ENCODE measurements at places on chromosomes 7 and 10.

- no peak for DNase-seq
Measured at GRCh38 chr7:143237366-143237765, 15.5 kb downstream of the TAS2R40 start.

DNA sequence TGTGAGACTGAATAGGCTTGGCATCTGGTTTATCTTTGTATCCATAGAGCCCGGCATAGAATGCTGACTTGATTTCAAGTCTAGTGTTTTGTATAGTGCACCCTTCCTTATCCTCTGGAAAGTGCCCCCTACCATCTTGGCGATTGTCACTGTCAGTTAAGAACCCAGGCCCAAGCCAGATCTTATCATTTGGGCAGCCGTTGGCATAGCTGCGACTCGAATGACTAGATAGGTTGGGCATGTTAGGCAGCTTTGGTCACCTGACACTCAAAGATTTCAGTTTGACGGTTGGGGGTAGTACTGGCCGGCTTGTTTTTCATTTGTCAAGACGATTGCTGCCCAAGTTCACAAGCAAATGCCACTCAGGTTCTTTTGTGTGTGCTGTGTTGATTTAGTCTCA lies 6.6 kb downstream of the NIPSNAP2 start:
- DNase-seq = no peak

DNA sequence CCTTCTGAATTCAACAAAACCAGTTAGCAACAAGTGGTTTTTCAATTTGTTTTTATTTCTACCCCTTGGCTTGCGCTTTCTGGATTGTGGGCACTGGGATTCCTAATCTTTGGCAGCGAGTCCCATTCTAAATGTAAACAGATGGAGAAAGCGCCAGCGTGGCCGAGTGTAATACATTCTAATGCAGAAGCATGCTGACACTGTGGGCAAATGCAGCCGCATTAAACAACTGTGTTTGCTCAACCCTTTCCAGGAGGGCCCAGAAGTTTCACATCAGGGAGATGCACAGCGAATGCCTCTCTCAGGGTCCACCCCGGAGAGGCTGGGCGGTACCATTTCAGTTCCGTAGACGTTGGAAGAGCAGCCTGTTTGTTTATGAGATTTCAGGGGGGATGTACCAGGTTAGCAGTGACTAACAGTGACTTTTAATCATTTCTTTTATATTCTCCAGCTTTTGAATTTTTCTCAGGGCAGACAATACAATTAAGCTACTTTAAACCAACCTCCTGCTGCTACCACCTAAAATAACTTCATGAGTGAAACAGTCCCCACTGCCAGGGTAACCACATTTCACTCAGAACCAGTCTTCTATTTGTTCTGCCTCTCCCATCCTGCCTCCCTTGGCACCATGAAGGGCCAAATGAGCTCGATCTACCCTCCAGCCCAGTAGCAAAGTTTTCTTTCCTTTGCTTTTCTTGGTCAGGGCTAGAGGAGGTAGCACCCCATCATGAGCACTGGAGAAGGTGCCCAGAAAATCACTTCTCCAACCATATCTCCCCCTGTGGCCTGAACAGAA lies 164.2 kb upstream of the ITGB1 start:
- DNase-seq = no peak

DNA sequence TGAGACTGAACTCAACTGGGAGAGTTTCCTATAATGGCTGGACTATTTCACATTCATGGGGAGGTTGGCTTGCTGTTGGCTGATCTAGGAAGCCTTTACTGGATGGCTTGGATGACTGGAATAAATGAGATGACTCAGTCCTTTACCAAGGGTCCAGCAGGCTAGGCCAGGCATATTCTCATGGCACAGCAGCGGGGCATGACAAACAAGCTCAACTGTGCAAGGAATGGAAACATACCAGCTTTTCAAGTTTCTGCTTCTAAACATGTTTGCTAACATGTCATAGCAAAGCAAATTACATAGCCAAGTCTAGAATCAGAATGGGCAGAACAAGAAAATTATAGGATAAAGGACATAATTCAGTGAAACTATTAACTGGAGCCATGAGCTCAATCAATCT lies 46.8 kb upstream of the CRTAC1 start:
- DNase-seq = no peak

- no peak for DNase-seq
Measured at GRCh38 chr10:32938554-32939061, 19.4 kb downstream of the ITGB1 start.

DNA sequence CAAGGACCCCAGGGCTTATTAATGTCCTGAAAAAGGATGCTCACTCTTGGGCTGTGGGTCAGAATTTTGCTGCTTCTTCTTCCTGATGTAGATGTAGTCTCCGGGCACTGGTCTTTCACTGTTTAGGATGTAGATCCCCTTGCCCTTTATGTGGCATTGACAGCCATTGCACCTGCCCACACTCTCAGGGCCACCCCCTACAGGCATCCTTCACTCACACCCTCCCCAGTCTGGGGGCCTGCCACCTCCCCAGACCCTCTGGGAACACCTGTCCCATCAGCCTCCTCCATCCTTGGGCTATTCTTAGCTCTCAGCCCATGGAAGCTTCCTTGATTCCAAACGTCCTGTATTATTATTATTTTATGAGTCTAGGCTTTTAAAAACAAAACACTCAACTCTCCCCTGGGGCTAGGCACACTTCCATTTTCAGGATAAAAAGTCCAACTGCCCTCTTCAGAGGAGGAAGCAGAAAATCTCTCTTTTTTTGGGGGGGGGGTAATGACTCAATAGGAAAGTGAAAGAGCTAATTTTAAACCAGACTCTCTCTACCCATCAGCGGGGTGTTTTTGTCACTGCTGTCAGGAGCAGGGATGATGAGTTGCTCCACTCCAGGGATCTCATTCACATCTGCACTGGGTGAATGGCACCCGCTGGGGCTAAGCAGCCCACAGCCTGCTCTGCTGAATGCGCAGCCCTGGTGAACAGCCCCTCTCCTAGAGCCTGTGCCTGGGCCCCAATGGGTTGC lies 11.5 kb upstream of the KLRG2 start:
- no peak for DNase-seq

GRCh38 chr10:88989824-88990383 lies 694 bp upstream of the FAS start:
- peak; percentile 81 for DNase-seq

DNA sequence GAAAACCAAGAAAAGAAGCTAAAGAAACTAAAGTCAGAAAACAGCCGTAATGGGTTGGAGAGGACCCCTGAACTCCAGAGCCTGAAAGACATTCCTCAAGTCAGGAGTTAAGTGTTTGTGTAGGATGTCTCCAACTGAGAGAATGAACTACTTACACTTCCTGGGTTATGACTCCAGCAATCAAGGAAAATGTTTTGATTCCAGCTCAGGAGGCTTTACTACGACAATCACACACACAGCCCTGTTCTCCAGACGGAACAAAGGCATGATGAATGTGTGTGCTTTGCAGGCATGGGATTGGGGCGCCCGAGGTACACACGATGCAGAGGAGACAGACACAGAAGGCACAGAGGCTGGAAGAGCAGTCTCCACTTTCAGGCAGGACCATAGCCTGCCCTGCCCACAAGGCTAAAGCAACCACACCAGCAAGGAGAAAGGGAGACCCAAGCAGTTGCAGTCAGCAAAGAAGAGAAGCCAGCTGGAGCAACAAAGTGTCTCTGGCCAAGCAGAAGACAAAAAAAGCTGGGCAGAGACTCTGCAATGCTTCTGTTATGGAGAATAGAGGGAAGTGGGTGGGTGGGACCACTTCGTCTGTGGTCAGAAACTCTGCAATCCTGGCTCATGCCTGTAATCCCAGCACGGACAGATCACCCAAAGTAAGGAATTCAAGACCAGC lies 89.1 kb downstream of the GRB10 start:
- DNase-seq = no peak

GRCh38 chr7:79452032-79452494 lies 1.4 kb downstream of the MAGI2 start:
- DNase-seq = peak; percentile 92

GRCh38 chr10:127834221-127834620 lies 58.5 kb downstream of the CLRN3 start:
- DNase-seq = no peak

- no peak for DNase-seq
Measured at GRCh38 chr10:58177362-58177947, 90.2 kb downstream of the IPMK start.

- DNase-seq = no peak
Measured at GRCh38 chr10:15222511-15222910, 54.0 kb upstream of the NMT2 start.

GRCh38 chr10:79402625-79402946 lies 42.8 kb downstream of the ZCCHC24 start:
- peak; percentile 30 for DNase-seq

GRCh38 chr7:138304071-138304320 lies 156.1 kb upstream of the TRIM24 start:
- DNase-seq = no peak

DNA sequence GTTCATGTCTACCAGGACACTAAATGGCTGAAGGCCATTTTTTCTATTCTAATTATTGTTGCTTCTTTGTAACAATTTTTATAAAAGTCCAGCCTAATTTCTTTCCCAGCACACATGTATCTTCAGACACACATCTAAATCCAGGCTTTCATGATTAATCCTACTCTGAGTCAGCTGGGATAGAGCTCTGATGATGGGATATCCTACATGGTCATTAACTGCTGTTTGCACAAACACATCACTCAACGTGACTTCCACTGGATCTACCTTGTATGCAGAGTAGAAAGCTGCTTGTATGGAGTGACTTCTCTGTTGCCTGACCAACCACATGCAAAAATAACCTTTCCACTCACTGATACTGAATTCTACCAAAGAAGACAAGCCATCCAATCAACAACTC lies 260.9 kb downstream of the AHR start:
- no peak for DNase-seq

GRCh38 chr7:104845557-104845956 lies 168.4 kb upstream of the KMT2E start:
- DNase-seq = no peak

- peak; percentile 96 for DNase-seq
Measured at GRCh38 chr7:138460176-138460648, at the start of gene TRIM24. TRIM24 (plus strand) TSS chr7:138460259; CDS start chr7:138460549, 290 bp downstream.

- DNase-seq = peak; percentile 80
Measured at GRCh38 chr7:37284805-37285231, 163.8 kb downstream of the ELMO1 start.

DNA sequence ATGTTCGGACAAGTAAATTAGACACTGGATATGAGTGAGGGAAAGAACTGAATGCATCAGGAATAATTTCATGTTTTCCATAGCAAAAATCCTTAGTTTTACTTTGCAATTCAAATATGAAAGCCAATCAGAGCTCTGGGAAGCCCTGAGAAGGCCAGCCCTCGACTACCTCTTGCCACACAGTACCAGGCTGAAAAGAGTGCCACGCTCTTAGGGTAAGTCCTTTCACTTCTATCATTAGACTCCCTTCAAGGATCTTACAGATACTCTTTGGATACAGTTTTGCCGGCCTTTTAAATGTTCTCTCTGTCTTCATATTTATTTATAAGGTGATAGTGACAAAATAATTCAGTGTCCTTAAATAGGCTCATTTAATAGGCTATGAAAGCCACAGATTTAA lies 1.9 kb downstream of the COBL start:
- no peak for DNase-seq

DNA sequence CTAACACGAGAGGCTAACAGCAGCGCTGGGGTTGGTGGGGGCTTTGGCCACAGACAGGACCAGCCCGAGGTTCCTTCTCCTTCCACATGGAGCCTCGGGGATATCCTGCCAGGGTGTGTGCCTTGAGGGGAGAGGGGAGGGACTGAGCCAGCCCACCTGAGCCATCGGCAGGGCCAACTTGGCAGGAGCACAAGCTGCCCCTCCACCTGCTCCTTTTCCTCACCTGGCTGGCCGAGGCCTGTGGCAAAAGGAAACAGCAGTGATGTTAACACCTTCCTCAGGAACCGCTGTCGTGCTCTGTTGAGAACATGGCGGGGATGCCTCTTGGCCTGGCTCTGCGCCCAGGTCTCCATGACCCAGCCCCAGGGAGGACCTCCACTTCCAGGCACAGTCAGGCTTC lies 255.1 kb upstream of the PPP2R2D start:
- DNase-seq = no peak

- no peak for DNase-seq
Measured at GRCh38 chr10:71127773-71128172, 84.6 kb upstream of the UNC5B start.

DNA sequence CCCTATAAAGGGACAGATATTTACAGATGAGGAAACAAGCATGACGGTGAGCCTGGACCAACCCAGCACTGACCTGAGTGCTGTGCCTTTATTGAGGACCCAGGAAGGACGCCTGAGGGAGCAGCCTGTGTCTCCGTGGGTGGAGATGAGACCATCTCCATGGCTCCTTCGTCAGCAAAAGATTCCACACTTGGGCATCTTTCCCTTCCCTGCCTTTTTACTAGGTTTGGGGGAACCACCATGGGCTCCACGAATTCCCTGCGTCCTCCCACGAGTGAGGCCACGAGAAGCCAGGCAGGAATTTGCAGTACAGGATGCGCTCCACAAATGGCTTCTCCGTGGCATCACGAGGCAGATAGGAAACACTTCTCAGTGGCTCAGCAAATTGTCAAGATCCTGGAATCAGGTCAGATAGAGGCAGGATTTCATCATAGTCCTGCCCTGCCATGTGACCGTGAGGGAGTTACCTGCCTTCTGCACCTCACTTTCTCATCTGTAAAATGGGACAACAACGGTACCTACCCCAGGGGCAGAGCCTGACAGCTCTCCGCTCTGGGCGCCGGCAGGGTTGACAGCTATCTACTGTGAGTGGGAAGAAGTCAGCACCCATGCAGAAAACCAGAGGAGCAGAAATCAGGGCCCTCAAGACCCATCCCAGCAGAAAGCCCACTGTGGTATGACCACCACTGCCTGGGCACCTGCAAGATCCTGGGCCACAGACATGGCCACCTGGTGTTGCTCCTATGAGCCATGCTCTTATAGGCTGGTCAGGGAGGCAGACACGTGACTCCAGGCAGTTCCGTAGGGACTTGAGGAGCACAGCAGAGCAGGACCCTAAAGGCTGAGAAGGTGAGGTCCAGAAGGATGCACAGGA lies 80.1 kb downstream of the GRID1 start:
- no peak for DNase-seq

DNA sequence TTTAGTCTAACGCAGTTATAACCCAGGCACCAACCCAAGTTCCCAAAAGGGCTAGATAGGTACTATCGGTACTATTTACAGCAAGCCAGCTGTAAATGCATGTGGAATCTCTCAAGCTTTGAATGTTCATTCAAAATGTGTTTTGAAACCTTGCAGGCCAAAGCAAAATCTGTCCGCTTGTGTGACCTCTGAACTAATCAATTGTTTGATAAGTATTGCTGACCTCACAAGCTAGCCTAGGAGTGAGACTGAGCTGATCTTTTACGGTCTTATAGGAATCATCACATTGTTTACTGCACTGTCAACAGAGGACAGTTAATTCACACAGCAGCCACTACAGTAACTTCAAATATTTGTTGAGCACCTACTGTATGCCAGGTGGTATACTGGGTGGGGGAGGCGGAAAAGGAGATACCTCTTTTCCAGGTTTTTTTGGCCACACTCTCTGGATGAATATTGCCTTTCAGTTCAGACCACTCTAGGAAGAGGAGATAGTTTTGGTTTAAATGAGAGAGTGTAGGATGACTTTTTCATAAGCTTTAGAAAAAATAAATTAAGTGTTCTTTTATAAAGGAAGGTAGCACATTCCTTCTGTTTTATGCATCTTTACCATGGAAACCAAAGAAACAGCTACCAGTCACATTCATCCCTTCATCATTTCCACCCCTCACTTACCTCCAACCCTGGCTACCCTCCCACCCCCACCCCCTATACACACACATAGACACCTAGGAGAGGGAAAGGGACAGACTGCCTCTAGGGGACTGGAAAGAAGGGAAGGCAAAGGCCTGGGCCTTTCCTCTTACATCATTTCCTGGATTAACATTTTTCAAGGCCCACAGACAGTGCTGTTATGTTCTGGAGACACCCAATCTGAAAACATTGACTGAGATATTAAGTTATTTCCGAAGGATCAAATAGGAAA lies 2.4 kb downstream of the PAPSS2 start:
- no peak for DNase-seq
